ENCODE measurements at places on chromosomes 1 and 21. TPM values are rescaled to one million over a fixed set of nuclear protein-coding genes. Genes with fewer than 3 reads are reported as not detected.

The FCAMR gene
- not detected for total RNA-seq

The USH2A gene
- total RNA-seq, result not detected

The SYCP1 gene
- total RNA-seq, result not detected

The GBP2 gene
- total RNA-seq, result 219 TPM

GRCh38 chr21:39610703-39611102, 2.0 kb upstream of the B3GALT5 start:
- no peaks in the 10 kb centered on the region for H3K27me3 ChIP-seq
- H3K4me3 ChIP-seq, result no peak overlapping the region
- no peaks in the 10 kb centered on the region for H3K4me1 ChIP-seq

DNA sequence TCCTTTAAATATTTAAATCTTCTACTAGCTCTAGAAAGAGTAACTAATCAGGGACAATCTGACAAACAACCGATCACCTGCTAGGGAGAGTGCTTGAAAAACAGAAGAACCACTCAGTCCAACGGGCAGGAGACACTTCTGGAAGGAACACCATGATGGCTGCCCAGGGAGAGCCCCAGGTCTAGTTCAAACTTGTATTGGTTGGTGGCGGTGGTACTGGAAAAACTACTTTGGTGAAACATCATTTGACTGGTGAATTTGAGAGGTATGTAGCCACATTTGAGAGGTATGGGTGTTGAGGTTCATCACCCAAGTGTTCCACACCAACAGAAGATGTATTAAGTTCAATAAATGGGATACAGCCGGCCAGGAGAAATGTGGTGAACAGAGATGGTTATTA, 4.8 kb upstream of the WDR47 start:
- H3K27me3 ChIP-seq, result no peaks in the 10 kb centered on the region
- DNase-seq, result no peak
- no peaks in the 10 kb centered on the region for H3K4me1 ChIP-seq
- no peak overlapping the region for H3K27ac ChIP-seq
- H3K36me3 ChIP-seq, result no peaks in the 10 kb centered on the region

GRCh38 chr1:74412244-74412643, 100.2 kb downstream of the LRRC53 start:
- no peaks in the 10 kb centered on the region for H3K36me3 ChIP-seq
- no peak overlapping the region for H3K4me3 ChIP-seq

GRCh38 chr1:118927427-118928187, 60.5 kb downstream of the TBX15 start:
- no peak overlapping the region for H3K27ac ChIP-seq
- DNase-seq, result no peak
- no peaks in the 10 kb centered on the region for H3K27me3 ChIP-seq
- H3K4me3 ChIP-seq, result no peak overlapping the region

DNA sequence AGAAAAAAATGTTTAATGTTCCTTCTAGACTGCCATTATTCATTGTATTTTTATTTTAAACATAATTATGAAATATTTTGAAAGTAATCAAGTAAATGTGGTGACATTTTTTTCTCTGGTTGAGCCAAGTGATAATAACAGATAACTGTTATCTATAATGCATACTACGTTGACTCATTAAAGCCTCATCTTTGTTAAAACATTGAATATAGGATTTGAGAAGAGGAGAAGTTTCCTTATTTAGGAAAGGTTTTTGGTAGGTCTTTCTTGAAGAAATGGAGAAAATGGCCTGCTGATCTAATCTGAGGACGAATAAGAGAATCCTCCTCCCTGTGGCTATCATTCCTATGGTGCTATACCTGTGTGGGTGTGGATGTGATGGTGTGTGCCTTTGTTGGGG, 89.0 kb downstream of the NFIA start:
- no peaks in the 10 kb centered on the region for H3K36me3 ChIP-seq
- H3K4me3 ChIP-seq, result no peak overlapping the region
- DNase-seq, result no peak
- H3K27ac ChIP-seq, result peak overlapping the region; percentile 79
- H3K27me3 ChIP-seq, result no peaks in the 10 kb centered on the region
- peaks cover 8% of the 10 kb centered on the region for H3K4me1 ChIP-seq

GRCh38 chr1:19308509-19308907, 3.4 kb downstream of the AKR7A2 start:
- H3K36me3 ChIP-seq, result peaks cover 8% of the 10 kb centered on the region
- no peaks in the 10 kb centered on the region for H3K27me3 ChIP-seq
- H3K4me3 ChIP-seq, result no peak overlapping the region
- no peak overlapping the region for H3K27ac ChIP-seq
- H3K4me1 ChIP-seq, result peaks cover 5% of the 10 kb centered on the region
- DNase-seq, result no peak
